ENCODE measurements at places on chromosomes 5 and 9. TPM values are rescaled to one million over a fixed set of nuclear protein-coding genes. Genes with fewer than 3 reads are reported as not detected.
A peak's percentile ranks its signal among the peaks of the same experiment; 100 is the strongest.

DNA sequence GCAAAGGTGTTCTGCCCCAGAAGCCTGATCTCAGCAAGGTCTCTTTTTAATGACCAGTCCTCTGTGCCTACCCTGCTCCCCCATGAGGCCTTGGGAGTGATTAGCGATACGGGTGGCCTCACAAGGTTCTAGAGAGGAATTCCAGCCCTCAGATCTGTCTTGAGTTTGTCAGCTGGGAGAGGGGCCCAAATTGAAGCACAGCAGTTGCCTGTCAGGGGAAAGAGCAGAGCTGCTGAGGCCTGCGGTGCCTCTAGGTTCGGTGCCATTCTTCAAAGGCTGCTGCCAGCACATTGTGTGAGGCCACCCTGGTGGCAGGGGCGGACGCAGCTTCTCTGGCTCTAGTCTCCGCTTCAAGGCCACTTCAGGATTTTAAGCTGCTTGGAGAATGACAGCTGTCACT, 85.7 kb upstream of the GRIA1 start:
- H3K4me1 ChIP-seq, result no peaks in the 10 kb centered on the region
- DNase-seq, result no peak
- no peak overlapping the region for H3K27ac ChIP-seq

DNA sequence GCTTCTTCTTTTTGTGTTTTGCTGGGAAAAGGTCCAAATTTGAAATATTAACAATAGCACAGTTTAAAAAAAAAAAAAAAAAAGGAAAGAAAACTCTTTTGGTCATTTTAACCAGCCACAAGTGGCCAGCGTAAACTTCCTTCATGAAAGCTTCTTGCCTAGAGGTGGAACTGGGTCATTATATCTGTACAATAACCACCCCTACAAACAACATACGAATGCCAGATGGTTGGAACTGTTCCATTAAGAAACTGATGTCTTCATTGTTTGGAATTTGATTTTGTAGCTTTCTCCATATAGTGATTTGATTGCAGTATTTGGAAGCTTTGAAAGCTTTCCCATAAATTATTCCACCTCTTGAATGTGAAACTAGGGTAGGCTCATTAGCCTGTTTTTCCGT, 18.3 kb upstream of the LPAR1 start:
- no peak overlapping the region for H3K27ac ChIP-seq
- DNase-seq, result no peak
- no peaks in the 10 kb centered on the region for H3K4me1 ChIP-seq
- H3K36me3 ChIP-seq, result no peaks in the 10 kb centered on the region

DNA sequence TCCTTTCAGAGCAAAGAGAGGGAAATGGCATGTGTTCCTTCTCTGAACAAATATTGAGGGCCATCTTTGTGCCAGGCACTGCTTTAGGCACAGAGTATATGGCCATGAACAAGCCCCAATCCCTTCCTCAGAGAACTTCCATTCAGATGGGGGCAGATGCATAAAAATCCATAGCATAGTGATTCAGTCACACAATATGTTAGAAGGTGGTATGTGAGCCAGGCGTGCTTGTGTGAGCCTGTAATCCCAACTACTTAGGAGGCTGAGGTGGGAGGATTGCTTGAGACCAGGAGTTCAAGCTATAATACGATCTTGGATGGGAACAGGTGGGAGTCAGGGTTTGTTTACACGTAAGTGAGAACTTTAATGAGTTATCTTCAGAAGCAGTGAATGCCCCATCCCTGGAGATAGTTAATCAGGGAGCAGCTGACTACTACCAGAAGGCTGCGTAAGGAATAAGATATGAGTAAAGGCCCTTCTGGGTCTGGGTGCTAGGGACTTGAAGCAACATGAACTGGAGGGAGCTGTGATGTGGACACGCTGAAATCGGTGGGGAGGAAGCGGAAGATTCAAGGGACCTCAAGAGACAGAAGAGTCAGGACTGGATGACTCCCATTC, 27.1 kb downstream of the NANS start:
- H3K27me3 ChIP-seq, result no peaks in the 10 kb centered on the region
- peaks cover 12% of the 10 kb centered on the region for H3K36me3 ChIP-seq
- no peak for DNase-seq
- no peak overlapping the region for H3K27ac ChIP-seq

- H3K4me3 ChIP-seq, result no peak overlapping the region
- no peak for DNase-seq
- no peaks in the 10 kb centered on the region for H3K36me3 ChIP-seq
- H3K27ac ChIP-seq, result no peak overlapping the region
- H3K27me3 ChIP-seq, result no peaks in the 10 kb centered on the region
Measured at GRCh38 chr5:153613144-153613543, 122.7 kb downstream of the GRIA1 start.

GRCh38 chr5:36606036-36606427, 374 bp upstream of the SLC1A3 start:
- DNase-seq, result no peak
- H3K27ac ChIP-seq, result peak overlapping the region; percentile 47
- no peaks in the 10 kb centered on the region for H3K36me3 ChIP-seq
- H3K27me3 ChIP-seq, result peaks cover 3% of the 10 kb centered on the region
- H3K4me1 ChIP-seq, result peaks cover 6% of the 10 kb centered on the region

GRCh38 chr5:9230355-9230754, 315.5 kb downstream of the SEMA5A start:
- no peaks in the 10 kb centered on the region for H3K36me3 ChIP-seq
- DNase-seq, result no peak
- H3K4me1 ChIP-seq, result no peaks in the 10 kb centered on the region
- no peaks in the 10 kb centered on the region for H3K27me3 ChIP-seq

GRCh38 chr5:133565993-133566392, 46.3 kb downstream of the FSTL4 start:
- H3K27me3 ChIP-seq, result no peaks in the 10 kb centered on the region
- H3K4me1 ChIP-seq, result no peaks in the 10 kb centered on the region
- H3K27ac ChIP-seq, result no peak overlapping the region
- DNase-seq, result no peak
- H3K4me3 ChIP-seq, result no peak overlapping the region

DNA sequence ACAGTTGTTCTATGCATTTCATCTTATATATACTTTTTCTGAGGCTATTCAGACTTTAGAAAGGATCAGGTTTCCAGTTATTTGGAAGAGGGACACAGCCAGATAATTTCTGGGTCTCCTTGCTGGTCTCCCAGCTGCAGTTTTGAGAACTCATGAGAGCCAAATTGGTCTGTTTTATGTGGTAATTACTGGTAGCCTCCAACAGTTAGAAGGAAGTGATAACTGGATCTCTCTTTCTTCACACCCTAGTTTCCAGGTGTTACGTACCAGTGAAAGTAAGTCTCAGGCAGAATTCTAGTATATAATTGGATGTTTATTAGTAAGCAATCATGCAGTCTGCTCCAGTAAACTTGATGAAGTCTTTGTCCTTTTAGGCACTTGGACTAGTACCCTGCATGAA, 63.2 kb upstream of the RPS23 start:
- no peak for DNase-seq
- H3K27ac ChIP-seq, result no peak overlapping the region
- H3K4me3 ChIP-seq, result no peak overlapping the region
- peaks cover 3% of the 10 kb centered on the region for H3K4me1 ChIP-seq
- no peaks in the 10 kb centered on the region for H3K36me3 ChIP-seq

- H3K36me3 ChIP-seq, result no peaks in the 10 kb centered on the region
- no peak for DNase-seq
- no peaks in the 10 kb centered on the region for H3K4me1 ChIP-seq
- H3K27ac ChIP-seq, result no peak overlapping the region
Measured at GRCh38 chr5:109718216-109718615, 28.5 kb downstream of the MAN2A1 start.

GRCh38 chr5:155104441-155104840, 90.9 kb downstream of the KIF4B start:
- H3K27me3 ChIP-seq, result no peaks in the 10 kb centered on the region
- H3K4me3 ChIP-seq, result no peak overlapping the region

- H3K4me1 ChIP-seq, result no peaks in the 10 kb centered on the region
- no peak overlapping the region for H3K4me3 ChIP-seq
- H3K36me3 ChIP-seq, result no peaks in the 10 kb centered on the region
- H3K27me3 ChIP-seq, result peaks cover 74% of the 10 kb centered on the region
Measured at GRCh38 chr5:481347-481746, 38.4 kb downstream of the EXOC3 start.

DNA sequence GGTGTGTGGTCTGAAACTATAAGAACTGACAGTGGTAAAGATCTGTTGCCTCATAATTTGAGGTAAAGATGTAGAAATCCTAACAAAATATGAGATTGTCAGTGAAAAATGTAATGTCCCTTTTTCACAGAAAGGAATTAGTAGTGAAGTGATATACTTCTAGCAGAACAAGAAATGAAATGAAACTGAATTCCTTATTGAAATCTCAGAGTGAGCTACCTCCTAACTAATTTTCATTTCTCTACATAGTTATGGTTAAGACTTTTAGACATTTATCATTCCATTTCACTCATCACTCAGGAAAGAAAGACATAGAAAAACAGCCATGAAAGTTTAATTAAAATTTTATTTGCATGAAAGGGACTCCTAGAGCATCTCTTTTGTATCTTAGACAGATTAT, 48.7 kb downstream of the TMEM174 start:
- H3K27me3 ChIP-seq, result peaks cover 89% of the 10 kb centered on the region
- H3K4me3 ChIP-seq, result no peak overlapping the region
- H3K4me1 ChIP-seq, result no peaks in the 10 kb centered on the region
- no peak for DNase-seq

DNA sequence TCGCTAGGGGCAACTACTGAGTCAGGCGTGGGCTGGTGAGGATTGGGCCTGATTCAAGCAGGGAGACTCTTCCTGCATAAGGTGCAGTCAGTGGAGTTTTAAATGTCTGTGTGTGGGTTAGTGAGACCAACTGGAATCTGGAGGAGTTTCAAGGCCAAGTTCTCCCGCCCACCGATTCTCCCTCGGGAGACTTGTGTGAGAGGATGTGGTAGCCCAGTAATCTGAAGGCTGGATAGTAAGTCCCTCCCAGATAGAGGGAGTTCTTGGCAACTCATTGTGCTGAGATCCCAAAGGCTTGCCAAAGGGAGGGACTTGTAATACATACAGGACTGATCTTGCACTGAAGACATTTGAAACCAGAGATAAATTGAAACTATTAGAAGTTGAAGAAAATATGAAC, 51.8 kb downstream of the WDR36 start:
- no peaks in the 10 kb centered on the region for H3K27me3 ChIP-seq
- H3K4me3 ChIP-seq, result no peak overlapping the region
- DNase-seq, result no peak
- H3K4me1 ChIP-seq, result no peaks in the 10 kb centered on the region
- H3K27ac ChIP-seq, result no peak overlapping the region

DNA sequence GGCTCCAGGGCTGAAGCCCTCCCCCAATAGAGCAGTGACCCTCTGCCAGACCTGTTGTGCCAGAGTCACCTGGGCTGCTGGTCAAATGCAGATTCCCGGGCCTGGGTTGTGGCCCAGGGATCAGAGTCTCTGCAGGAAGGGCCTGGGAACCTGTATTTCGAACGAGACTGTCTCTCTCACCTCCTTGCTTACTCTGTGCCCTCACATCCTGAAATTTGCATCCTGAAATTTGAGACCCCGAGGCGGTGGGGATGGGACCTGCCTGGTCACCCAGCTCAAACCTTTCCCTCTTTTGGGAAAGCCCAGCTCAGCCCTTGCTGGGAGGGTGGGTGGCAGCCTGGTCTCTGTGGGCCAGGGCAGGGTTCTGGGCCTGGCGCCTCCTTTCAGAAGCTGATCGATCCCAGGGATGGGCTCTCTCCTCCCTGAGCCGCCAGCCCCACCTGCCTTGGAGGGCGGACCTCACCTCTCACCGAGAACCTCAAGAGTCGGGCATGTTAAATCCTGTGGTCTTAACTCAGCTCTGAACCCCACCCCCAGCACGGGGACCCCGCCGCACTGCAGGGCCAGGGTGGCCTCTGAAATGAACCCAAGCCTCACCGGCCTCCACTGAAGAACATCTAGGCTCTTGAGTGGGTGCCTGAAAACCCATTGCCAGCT, 44.0 kb upstream of the IER5L start:
- no peaks in the 10 kb centered on the region for H3K27me3 ChIP-seq
- H3K4me1 ChIP-seq, result peaks cover 4% of the 10 kb centered on the region
- H3K4me3 ChIP-seq, result no peak overlapping the region
- no peaks in the 10 kb centered on the region for H3K36me3 ChIP-seq
- no peak overlapping the region for H3K27ac ChIP-seq
- no peak for DNase-seq

- H3K27ac ChIP-seq, result no peak overlapping the region
- H3K4me1 ChIP-seq, result no peaks in the 10 kb centered on the region
- no peak for DNase-seq
- no peak overlapping the region for H3K4me3 ChIP-seq
- H3K27me3 ChIP-seq, result no peaks in the 10 kb centered on the region
Measured at GRCh38 chr9:10331157-10331556, 281.6 kb downstream of the PTPRD start.

DNA sequence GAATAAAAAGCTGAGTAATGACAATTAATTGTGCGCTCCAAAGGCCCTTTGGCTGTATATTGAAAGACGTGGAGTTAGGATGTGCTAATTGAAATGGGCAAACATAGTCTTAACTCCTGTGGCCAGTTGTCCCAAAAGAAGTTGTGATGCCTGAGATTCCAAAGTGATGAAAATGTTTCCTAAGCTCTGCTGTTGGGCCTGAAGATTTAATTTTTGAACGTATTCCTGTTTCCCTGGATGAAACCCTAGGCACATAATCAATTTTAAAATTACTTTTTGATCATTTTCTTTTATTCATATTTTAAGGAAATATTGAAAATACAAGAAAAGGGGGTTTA, 87.9 kb downstream of the PRDM6 start:
- H3K4me3 ChIP-seq, result no peak overlapping the region
- H3K4me1 ChIP-seq, result peaks cover 16% of the 10 kb centered on the region
- peak overlapping the region; percentile 5 for H3K27ac ChIP-seq
- no peaks in the 10 kb centered on the region for H3K27me3 ChIP-seq

GRCh38 chr9:128979111-128979510, 31.6 kb downstream of the NUP188 start:
- H3K4me1 ChIP-seq, result no peaks in the 10 kb centered on the region
- no peaks in the 10 kb centered on the region for H3K27me3 ChIP-seq
- no peak overlapping the region for H3K4me3 ChIP-seq
- peaks cover 98% of the 10 kb centered on the region for H3K36me3 ChIP-seq

- H3K27ac ChIP-seq, result no peak overlapping the region
- no peaks in the 10 kb centered on the region for H3K4me1 ChIP-seq
- no peaks in the 10 kb centered on the region for H3K27me3 ChIP-seq
- no peaks in the 10 kb centered on the region for H3K36me3 ChIP-seq
Measured at GRCh38 chr9:8668751-8669150, 869.2 kb upstream of the DMAC1 start.

EFNA5 gene
- polyA plus RNA-seq, result 1.4 TPM

NSMF gene
- polyA plus RNA-seq, result 42.4 TPM

FOXD4L5 gene
- not detected for polyA plus RNA-seq

AFAP1L1 gene
- polyA plus RNA-seq, result 0.23 TPM

ENTPD8 gene
- 32.4 TPM for polyA plus RNA-seq

RNF180 gene
- 0.23 TPM for polyA plus RNA-seq

DMRT3 gene
- polyA plus RNA-seq, result not detected

ZNF474 gene
- polyA plus RNA-seq, result not detected

GABRA6 gene
- polyA plus RNA-seq, result not detected

C5 gene
- 1.7 TPM for polyA plus RNA-seq

HTR4 gene
- polyA plus RNA-seq, result 0.60 TPM

MTRR gene
- 17.3 TPM for polyA plus RNA-seq

C5orf58 gene
- not detected for polyA plus RNA-seq
